ENCODE measurements at places on chromosomes 6 and 20.

DNA sequence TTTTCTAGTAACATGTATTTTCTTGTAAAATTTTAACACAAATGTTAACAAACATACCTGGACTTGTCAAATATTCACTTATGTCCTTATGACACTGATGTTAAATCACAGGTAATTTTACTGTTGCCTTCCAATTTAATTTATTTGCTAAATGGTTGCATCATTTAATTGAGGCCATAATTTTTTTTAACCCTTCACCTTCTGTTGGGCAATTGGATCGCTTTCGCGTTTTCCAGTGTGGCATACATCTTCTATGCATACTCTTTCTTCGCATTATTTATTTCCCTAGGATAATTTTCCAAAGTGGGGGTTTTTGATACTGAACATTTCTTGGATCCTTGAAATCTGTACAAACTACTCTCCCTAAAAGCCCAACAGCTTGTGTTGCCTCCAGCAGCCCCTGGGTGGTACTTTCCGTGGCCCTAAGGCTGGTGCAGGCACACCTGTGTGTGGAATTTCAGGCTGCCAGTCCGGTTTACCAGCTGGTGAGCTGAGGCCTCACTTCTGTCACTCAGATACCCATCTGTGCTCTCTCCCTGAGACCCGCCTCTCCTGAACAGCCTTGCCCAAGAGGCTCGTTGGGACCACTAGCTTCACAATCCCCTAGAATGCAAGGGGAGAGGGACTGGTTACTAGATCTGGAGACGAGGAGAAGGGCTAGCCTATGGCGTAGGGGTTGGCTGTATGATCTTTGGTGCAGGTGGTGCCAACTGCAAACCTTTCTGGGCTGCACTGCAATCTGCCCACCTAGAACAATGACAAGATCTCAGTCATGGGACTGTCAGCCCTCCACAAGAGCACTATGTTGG is 11.2 kb upstream of the C20orf144 start:
- H3K27ac ChIP-seq: no peak overlapping the region
- H3K4me3 ChIP-seq: no peak overlapping the region
- H3K27me3 ChIP-seq: no peaks in the 10 kb centered on the region
- no peak for ATAC-seq
- H3K36me3 ChIP-seq: no peaks in the 10 kb centered on the region

DNA sequence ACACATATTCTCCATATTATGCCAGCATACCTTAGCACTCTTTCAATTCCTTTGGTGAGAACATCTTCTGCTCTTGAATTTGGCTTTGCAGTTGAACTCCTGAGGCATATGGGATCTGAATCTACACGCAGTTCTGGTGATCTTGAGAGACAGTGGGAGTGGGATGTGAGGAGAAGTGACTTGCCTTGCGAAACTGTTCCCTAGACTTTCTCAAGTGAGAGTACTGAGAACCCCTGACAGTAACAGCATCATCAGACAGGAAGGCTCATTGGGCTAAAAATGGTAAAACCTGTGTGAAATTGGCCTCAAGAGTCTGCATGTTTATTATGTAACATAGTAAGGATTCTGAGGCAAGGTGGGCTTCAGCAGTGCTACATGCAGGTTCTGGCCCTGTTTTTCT is 49.1 kb upstream of the CEP85L start:
- ATAC-seq: no peak
- H3K4me3 ChIP-seq: no peak overlapping the region
- H3K36me3 ChIP-seq: no peaks in the 10 kb centered on the region
- no peak overlapping the region for H3K27ac ChIP-seq
- H3K27me3 ChIP-seq: no peaks in the 10 kb centered on the region
- H3K4me1 ChIP-seq: peaks cover 10% of the 10 kb centered on the region

DNA sequence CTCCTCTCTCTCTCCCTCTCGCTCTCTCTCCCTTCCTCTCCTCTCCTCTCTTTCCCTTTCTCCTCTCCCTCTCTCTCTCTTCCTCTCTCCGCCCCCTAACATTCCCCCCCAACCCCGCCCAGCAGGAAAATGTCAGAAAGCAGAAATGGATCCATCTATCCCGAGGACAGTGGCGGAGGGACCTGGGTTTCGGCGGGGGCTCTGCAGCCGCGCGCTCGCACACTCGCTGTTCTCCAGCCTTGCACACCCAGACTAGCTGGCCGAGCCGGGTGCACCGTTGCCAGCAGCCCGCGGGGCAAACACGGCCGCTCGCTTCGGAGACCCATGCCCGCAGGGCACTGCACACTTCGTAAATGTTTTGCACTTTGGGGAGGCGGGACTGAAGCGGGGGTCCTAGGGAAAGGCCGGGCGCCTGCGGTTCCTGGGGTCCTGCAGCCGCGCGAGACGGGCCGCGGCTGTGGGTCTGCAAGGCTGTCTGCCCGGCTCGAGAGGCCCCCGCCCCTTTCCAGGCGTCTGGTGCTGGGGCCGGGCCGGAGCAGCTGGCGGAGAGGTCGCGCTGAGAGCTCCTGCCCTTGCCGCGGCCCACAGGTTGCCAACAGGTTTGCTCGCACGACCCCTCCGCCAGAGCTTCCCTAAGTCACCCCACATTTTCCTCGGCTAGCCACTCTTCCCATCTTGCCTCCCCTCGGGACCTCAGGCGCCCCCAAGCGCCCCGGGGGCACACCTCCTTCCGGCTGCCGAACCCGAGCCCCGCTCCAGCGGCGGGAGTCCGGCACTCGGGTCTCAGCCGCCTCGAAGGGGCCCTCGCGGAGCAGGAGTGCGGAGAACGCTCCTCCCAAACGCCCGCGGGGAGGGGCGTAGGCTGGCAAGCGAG is 818 bp upstream of the MDGA1 start:
- peak; percentile 38 for ATAC-seq
- peaks cover 3% of the 10 kb centered on the region for H3K27me3 ChIP-seq
- H3K36me3 ChIP-seq: no peaks in the 10 kb centered on the region

DNA sequence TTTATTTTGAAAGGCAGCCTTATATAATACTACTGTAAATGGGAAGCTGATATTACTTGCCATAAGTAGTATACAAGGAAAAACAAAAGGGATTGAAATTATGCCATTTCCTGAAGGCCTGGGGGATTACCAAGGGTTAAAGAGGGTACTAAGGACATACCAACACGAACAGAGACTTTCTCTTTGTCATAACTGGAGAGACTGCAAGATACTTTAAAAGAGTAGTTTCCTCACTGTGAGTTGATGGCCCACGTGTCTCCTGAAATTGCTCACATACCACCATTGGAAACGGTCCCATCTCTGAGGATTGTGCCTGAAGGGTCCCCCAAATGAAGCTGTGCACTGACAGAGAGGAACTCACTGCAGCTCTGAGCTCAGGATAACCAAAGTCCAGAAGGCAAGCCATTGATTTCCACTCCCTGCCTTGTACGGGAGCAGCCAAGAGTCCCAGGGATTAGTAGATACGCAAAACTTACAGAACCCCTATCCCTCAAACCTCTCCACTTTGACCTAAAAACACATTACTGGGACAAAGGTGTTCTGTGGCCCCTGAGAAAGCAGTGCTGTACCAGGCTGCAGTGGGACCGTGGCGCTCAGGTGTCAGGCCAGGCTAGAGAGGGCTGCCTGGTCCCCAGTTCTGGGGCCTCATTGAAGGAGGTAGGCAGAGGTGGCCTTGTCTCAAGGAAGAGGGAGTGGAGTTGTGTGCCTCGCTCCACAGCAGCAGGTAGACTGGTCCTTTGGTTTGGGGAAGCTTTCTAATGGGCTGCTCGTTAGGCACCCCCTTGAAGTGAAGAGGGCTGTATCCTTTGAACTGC is 15.2 kb downstream of the PSMG4 start:
- no peaks in the 10 kb centered on the region for H3K27me3 ChIP-seq
- H3K27ac ChIP-seq: no peak overlapping the region
- no peaks in the 10 kb centered on the region for H3K36me3 ChIP-seq
- no peak for ATAC-seq

DNA sequence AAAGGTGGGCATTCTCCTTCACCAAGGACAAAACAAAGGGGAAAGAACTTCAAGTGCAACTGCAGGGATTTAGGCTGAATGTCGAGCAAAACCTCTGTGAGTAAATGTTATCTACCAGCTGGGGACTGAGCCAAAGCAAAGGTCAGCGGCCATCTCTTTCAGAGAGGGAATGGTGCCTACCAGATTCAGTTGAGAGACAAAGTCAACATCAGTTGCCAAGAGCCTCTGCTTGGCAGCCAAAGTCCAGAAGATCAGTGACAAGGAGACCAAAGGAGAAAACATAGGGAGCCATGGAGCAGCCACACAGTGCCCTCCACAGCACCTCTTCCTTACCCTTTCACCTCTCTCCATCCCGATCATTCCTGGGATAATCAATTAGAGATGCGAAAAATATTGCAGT is 472.5 kb downstream of the KIF16B start:
- no peak for ATAC-seq
- H3K4me3 ChIP-seq: no peak overlapping the region
- no peaks in the 10 kb centered on the region for H3K36me3 ChIP-seq
- no peaks in the 10 kb centered on the region for H3K4me1 ChIP-seq
- H3K27ac ChIP-seq: no peak overlapping the region
- H3K27me3 ChIP-seq: no peaks in the 10 kb centered on the region

GRCh38 chr6:125810445-125810844 is 19.7 kb downstream of the NCOA7 start:
- H3K36me3 ChIP-seq: peaks cover 5% of the 10 kb centered on the region
- no peaks in the 10 kb centered on the region for H3K27me3 ChIP-seq
- ATAC-seq: no peak
- H3K4me1 ChIP-seq: no peaks in the 10 kb centered on the region
- H3K27ac ChIP-seq: no peak overlapping the region

DNA sequence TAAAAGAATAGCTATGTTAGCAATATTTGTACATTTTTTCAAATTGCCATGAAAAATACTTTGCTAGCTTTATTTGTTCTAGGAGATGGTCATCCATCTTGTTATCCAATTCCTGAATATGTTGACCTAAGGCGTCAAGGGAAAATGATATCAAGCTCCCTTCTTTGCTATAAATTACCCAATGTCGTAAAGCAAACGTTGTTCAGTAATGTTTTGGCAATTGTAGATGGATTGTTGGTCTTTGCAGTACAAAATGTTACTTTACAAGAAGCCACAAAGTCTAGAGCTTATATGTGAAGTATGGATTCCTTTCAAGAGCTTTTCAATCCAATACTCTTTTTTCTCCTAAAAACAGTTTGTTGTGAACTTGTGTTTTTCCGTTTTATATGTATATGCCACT is 3.3 kb downstream of the NCR2 start:
- ATAC-seq: no peak
- H3K27ac ChIP-seq: no peak overlapping the region
- H3K4me1 ChIP-seq: no peaks in the 10 kb centered on the region
- H3K36me3 ChIP-seq: no peaks in the 10 kb centered on the region

DNA sequence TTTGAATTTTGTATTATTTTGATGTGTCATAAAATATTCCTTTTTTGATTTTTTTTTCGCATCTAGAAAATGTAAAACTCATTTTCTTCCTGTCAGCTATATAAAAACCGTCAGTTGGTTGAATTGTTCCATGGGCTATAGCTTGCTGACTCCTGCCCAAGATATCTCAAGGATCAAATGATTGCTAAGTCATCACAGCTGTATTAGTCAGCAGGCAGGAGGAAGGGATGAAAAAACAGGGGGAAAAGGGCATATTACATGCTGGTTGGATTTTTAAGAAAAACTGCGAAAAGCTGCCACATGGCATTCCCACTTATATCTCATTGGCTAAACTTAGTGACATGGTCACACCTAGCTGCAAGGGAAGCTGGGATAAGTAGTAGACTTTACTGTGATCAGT is 569.9 kb downstream of the BCKDHB start:
- H3K4me1 ChIP-seq: no peaks in the 10 kb centered on the region
- H3K27ac ChIP-seq: no peak overlapping the region
- no peak overlapping the region for H3K4me3 ChIP-seq
- ATAC-seq: no peak
- H3K36me3 ChIP-seq: no peaks in the 10 kb centered on the region

DNA sequence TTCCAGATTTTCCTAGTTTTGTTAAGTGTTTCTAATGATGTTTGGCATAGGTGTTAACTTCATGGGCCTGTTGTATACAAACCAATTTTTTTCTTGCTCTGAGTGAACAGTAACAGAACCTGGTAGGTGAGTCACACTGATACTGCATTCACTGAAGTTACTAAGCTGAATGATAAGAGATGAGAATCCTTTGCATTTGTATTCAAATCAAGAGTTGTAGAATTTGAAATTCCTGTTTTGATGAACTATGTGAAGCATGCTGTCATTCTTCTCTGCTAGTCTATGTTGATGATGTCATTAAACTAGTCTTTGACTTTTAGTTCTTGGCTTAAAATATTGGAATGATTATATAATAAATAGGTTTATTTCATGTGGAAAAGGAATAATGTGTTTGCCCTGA is 37.9 kb downstream of the PTPRA start:
- H3K4me3 ChIP-seq: no peak overlapping the region
- no peaks in the 10 kb centered on the region for H3K27me3 ChIP-seq

DNA sequence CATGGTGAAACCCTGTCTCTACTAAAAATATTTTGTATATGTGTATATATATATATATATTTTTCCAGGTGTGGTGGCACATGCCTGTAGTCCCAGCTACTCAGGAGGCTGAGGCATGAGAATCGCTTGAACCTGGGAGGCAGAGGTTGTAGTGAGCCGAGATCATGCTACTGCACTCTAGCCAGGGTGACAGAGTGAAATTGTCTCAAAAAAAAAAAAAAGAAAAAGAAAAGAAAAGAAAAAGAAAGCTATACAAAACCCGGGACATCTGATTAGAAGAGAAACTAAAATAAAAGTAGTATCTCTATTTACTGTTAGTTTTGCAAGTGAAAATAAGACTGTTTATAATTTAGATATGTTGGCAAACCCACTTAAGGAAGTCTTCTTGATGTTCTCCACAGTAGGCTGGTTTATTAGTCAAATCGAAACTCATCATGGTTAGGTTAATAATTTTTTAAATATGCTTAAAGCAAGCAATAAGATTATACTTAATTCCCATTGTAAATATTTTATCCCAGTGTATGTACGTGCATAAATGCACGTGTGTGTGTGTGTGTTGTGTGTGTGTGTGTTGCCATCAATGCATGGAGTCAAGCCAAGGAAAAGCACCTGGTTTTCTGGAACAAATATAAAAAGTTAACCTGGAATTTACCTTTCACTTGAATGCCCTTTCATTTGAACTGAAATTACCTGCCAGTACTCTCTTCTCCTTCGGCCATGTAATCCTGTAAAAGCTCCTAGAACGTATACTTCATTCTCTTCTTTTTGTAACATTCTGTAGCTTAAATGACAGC is 7.1 kb downstream of the VNN2 start:
- no peaks in the 10 kb centered on the region for H3K36me3 ChIP-seq
- H3K4me1 ChIP-seq: no peaks in the 10 kb centered on the region
- H3K27me3 ChIP-seq: no peaks in the 10 kb centered on the region
- no peak overlapping the region for H3K27ac ChIP-seq

All from gastroesophageal sphincter (tissue), 4 donors.